Suppressor macrophage treated with lipopolysaccharide for 1 hour (primary cell): ENCODE measurements at places on chromosomes 3 and 15.

DNA sequence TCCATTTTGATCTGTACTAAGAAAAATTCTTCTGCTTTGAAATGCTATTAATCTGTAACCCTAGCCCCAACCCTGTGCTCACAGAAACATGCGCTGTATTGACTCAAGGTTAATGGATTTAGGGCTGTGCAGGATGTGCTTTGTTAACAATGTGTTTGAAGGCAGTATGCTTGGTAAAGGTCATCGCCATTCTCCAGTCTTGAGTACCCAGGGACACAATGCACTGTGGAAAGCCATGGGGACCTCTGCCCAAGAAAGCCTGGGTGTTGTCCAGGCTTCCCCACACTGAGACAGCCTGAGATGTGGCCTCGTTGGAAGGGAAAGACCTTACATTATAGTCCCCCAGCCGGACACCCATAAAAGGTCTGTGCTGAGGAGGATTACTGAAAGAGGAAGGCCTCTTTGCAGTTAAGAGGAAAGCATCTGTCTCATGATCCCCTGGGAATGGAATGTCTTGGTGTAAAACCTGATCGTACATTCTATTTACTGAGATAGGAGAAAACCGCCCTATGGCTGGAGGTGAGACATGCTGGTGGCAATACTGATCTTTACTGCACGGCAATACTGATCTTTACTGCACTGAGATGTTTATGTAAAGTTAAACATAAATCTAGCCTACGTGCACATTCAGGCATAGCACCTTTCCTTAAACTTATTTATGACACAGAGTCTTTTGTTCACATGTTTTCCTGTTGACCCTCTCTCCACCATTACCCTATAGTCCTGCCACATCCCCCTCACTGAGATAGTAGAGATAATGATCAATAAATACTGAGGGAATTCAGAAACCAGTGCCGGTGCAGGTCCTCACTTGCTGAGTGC, 6.3 kb downstream of the PIGZ start:
- DNase-seq: no peak

DNA sequence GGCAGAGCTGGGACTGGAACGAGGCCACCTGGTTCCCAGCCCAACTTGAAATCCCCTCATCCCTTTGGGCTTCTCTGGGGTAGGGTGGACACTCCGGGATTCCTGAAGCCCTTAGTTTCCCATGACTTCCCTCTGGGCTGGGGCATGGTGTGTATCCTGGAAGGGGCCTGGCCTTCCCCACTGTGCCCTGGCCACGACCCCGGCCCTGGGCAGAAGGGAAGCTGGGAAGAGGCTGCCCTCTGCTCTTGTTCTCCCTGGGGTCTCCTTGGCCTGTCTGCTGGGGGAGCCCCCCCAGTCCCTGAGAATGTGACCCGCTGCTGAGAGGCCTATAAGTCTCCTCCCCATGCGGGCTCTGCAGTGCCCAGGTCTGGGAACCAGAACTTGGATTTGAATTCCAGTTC, 104.9 kb downstream of the LINGO1 start:
- no peak for DNase-seq

GRCh38 chr3:195268576-195269309, 2.2 kb downstream of the XXYLT1 start:
- DNase-seq: no peak

DNA sequence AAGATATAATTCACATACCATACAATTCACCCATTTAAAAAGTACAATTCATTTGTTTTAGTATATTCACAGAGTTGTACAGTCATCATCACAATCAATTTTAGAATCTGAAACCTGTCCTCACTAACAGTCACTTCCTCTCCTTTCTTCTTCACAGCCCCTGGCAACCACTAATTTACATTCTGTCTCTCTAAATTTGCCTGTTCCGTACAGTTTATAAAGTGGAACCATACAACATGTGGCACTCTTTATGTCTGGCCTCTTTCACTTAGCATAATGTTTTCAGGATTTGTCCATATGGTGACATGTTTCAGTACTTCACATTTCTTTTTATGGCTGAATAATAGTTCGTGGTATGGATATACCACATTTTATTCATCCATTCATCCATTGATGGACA, 22.7 kb downstream of the ERICH6 start:
- peak; percentile 30 for DNase-seq

DNA sequence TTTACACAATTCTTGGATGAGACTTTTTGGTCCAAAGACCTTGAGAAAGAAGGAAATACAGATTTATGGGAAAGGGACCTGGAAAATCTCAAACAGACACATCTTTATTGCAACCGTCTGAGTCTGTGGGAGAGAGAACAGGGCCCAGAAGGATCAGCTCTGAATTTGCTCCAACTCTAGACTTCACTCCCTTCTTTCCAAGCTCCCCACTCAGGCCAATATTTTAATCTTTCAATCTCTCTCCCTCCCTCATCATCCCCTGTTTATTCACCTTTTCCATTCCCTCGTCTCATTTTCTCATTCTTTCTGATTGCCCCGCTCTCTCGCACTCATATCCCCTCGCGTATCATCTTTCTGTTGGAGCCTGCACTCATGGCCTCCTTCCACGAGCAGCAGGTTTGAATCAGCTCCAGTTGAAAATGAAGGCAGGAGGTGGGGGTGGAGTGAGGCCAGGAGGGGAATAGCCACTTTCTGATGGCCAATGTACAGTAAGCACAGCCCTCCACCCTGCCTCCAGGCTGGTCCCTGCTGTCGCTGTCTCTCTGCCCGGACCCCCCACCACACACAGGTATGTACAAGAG, 63.6 kb upstream of the BOC start:
- no peak for DNase-seq

GRCh38 chr3:148319161-148319915, 378.4 kb upstream of the AGTR1 start:
- peak; percentile 65 for DNase-seq

- peak; percentile 97 for DNase-seq
These were observed 6.5 kb upstream of the TNK2 start for GRCh38 chr3:195914648-195915473.

- DNase-seq: no peak
These were observed 160.3 kb downstream of the MTHFS start for GRCh38 chr15:79736435-79737000.

- no peak for DNase-seq
These were observed 42.5 kb downstream of the RAB7A start for GRCh38 chr3:128768471-128768870.

DNA sequence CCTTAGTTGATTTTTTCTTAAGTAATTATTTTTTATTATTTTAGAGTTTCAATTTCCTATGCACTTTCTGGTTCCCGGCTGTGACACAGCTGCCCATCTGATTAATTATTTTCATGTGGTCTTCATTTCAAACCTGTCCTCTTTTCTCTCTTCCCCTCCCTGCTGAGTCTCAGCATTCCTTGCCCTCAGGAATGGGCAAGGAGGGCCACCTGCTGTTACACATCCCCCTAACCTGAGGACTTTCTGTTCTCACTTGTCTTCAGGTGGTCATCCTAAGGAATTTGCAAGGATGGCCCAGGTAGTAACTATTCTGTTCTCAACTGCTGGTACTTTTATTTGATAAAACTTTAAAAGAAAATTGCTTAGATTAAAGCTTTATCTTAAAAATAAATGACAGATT, 545.0 kb downstream of the OTOL1 start:
- DNase-seq: no peak

DNA sequence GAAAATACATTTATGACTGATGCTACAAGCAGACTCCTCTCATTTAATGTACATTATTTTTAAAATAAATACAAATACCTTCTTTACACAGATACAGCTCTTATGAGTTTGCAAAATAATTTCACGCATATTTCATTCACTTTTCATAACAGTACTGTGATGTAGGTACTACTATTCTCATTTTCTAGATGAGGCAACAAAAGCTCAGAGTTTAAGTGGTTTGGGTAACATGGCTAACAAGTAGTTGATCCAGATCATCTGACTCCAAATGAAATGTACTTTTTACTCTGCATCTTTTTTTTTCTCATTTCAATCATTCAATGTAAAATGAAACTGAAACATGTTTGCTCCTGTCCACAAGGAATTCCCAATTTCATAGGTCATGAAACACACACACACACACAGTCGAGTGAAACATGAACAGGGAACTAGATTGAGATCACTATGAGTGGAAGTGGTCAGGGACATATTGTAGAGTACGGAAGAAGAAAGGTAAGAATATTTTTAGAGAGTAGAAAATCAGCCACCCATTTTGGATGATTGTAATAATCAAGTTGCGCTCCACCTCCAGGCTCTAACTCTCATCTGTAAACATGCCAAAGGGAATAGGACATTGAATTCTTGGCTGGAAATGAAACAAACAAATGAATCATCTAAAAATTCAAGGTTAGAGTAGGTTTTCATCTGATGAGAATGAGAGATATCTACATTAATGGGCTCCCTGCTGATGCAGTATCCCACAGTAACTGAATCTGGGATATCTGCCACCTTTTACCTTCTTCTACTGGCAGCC, 92.4 kb downstream of the CLDN1 start:
- DNase-seq: peak; percentile 80

DNA sequence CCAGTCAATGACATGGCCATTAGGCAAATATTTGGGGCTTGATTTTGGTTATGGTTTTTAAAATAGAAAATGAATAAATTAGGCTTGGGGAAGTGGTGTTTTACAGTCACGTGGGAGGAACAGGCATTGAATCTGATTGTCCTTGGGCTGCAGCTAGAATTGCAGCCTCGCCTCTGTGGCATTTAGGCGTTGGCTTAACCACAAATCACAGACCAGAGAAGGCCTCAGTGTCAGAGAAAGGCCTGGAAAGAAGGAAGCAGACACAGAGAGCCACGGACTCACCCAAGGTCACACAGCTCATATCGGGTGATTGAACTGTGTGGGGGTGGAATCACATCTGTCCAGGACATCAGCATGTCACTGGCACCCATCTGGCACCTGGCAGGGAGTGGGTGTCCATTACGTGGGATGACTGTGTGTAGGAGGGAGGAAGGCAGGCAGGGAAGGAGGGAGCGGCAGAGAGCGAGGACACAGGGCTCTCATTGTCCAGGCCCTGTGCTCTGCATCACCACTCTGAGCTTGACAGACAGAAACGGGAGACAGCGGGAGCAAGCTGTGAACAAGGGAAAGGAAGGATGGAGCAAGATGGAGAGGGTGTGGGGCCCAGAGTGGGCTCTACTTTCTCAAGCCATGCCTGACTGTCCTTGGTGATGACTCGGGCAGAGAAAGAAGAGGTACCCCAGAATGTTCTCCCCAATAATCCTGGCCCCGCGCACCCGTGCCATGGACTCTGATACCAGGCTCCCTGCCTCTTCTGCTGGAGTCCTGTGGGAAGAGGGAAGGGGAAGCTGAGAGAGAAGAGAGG, 186.4 kb downstream of the FAM43A start:
- DNase-seq: peak; percentile 64

DNA sequence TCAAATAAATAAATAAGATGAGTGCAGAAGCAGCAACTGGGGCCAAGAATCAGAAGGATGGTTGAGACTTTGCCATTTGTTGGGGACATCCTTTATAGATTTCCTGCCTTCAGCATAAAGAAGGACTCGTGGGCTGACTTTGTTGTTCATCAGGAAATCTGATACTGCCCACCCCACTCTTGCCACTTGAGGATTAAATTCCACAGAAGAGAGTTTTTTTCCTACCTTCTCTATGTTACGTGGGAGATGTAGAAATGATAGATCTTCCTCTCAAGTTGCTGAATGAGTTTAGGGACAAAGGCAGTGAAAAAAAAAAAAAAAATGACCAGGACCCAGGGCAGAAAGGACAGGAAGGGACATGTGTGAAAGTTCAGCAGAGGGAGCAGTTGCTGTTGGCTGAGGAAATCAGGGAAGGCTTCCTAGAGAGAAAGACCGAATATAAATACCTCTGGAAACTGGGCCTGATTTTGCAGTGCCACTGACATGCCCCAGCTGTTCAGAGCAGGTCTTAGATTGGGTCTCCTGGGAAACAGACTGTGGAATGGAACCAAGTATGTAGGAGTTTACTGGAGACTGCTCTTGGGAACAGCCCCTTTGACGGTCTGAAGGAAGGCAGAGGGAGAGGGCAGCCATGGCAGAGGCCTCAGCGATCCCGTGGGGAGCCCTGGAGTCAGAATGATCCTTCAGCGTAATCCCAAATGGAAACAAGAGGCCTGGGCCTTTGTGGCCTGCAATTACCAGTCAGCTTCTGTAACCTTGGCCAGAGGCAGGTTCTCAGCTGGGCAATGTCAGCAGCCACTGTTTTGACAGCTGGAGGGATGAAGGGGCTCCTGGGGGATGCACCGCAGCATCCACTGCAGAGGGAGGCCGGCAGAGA, 50.9 kb downstream of the C3orf20 start:
- no peak for DNase-seq

GRCh38 chr3:9276761-9277370, 27.4 kb upstream of the SRGAP3 start:
- no peak for DNase-seq

- peak; percentile 49 for DNase-seq
These were observed 70.6 kb downstream of the GOLIM4 start for GRCh38 chr3:168025076-168025475.

DNA sequence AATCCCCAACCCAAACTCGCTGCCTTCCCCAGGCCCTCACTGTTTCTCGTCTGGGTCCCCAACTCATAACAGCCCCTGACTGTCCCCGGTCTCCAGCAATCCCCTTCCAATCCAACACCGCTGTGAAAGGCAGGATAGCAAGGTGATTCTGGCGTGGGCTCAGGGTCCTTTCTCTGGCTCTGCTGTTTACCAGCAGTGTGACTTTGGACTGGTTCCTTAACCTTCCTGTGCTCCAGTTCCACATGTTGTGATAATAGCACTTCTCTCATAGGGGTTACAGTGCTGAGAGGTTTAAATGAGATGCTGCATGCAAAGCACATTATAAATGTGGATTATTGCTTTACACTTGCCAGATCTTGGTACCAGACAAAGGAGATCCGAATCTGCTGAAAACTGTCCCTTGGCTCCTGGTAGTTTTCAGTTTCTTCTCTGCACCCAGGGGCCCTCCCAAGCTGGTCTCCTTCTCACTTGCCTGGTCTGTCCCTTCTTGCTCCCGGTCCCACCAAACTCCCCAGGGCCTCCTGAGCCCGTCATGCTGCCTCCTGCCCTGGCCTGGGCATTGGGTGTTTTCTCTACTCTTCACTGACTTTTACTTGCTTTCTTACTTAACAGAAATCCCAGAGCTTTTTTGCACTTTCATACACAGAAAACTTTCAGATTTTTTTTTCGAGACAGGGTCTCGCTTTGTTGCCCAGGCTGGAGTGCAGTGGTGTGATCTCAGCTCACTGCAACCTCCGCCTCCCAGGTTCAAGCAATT, 26.8 kb upstream of the CYP11A1 start:
- DNase-seq: no peak

DNA sequence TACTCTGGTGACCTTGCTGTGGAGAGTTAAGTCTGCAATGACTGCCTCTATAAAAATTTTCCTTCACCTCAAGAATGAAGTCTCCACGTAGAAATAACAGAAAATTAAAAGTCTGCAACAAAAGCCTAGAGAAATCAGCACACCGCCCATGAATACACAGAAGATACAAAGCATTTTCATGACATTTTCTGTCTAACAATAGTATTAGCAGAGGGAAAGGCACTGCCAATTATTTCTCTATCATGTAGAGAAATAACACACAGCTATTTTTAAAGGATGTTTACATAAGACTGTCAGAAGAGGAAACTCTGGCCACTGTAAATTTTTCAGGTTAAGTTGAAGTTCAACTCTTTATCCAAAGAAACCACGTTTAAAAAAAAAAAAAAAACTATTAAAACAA, 80.8 kb downstream of the GSK3B start:
- DNase-seq: no peak

GRCh38 chr15:66673410-66674322, 28.4 kb upstream of the SMAD6 start:
- DNase-seq: peak; percentile 73
